ENCODE measurements at places on chromosomes 3 and 15. TPM values are rescaled to one million over a fixed set of nuclear protein-coding genes. Genes with fewer than 3 reads are reported as not detected.

DNA sequence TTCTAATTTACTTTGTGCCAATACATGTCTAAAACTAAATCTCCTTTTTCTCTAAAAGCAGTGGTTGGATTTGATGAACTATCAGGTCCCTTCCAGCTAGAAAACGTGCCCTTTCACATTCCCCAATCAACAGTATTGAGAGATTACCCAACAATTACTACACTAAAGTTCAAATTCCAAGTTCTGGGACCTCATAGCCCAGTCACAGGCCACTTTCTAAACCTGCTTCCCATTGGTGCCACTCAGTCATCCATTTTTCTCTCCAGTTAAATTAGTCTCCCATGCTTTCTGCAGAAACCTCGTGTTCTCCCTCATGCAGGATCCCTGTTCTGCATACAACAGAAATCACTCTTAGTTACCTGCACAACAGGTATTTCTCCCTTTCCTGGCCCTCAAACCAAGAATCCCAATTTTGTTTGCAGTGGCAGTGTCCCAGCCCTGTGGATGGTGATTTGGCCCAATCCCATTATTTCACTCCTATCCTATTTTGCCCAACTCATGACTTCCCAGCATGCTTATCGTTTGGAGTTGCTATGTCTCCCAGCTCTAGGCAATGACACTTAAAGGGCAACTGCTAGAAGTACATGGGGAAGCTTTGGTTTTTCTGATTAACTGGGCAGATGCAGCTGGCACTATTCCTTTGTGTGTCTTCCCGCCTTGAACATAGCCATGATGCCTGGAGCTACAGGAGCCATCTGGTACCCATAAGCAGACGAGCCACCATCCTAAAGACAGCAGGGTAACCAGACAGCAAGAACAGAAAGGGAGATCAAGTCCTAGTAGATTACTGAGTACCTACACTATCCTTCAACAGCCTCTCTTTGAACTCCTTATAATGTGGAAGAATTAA is 224.2 kb downstream of the MINAR1 start:
- no peaks in the 10 kb centered on the region for H3K36me3 ChIP-seq
- H3K27ac ChIP-seq = no peak overlapping the region
- no peaks in the 10 kb centered on the region for H3K4me1 ChIP-seq
- no peak overlapping the region for H3K4me3 ChIP-seq
- DNase-seq = no peak
- no peaks in the 10 kb centered on the region for H3K27me3 ChIP-seq

DNA sequence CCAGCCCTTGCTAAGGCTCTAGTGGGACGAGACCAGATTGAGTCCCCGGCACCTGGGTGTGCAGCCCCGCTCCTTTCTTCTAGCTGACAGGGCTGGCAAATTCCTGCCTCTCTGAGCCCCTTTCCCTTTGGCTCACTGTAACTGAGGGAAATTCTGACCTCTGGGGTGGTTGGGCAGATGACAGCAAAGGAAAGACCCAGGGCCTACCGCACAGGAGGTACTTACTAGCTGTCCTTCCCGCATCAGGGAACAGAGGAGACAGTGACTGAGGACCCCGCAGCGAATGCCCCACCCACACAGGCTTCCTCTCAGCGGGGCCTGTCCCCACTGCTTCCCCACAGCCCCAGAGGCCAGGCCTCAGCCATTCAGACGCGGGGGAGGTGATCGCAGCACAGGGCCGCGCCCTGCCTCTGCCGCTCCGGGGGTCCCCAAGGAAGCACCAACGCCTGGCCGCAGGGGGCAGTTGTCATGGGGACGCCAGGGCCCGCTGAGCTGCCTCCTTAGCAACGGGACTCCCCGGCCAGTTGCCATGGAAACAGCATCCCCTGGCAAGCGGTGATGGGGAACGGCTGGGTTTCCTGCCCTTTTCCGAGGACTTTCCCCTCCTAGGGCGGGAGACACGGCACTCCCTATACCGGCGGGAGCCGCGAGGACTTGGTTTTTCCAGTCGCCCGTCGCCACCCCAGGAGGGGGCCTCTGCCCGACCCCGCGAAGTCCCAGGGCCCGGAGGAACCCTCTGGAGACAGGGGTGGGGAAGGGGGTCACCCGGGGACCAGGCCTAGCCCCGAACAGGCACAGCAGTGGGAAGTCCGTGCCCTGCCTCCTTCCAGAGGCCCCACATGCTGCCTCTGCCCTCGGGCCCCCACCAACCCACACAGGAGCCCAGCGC is 50.1 kb downstream of the HCN4 start:
- H3K4me3 ChIP-seq = no peak overlapping the region
- H3K4me1 ChIP-seq = no peaks in the 10 kb centered on the region
- no peaks in the 10 kb centered on the region for H3K27me3 ChIP-seq
- DNase-seq = peak; percentile 65

DNA sequence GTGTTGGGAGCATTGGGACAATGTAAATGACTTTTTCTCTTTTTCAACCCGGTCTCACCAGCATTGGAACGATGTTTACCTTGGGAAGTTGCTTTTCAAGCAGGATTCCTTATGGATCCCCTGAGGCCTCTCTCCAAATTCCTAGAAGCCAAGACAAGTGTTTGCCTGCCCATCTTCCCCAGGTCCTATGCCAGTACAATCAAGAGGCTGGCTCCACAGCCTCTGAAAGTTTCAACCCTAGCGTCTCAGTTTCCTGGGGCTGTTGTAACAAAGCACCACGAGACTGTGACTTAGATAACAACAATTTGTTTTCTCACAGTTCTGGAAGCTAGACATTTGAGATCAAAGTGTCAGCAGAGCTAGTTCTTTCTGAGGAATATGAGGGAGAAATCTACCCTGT is 347.2 kb upstream of the UMPS start:
- H3K27ac ChIP-seq = no peak overlapping the region
- H3K4me1 ChIP-seq = peaks cover 31% of the 10 kb centered on the region
- no peak overlapping the region for H3K4me3 ChIP-seq

- no peaks in the 10 kb centered on the region for H3K4me1 ChIP-seq
- no peaks in the 10 kb centered on the region for H3K36me3 ChIP-seq
- no peaks in the 10 kb centered on the region for H3K27me3 ChIP-seq
These were observed 10.9 kb upstream of the GOLGA8B start for GRCh38 chr15:34594361-34594760.

DNA sequence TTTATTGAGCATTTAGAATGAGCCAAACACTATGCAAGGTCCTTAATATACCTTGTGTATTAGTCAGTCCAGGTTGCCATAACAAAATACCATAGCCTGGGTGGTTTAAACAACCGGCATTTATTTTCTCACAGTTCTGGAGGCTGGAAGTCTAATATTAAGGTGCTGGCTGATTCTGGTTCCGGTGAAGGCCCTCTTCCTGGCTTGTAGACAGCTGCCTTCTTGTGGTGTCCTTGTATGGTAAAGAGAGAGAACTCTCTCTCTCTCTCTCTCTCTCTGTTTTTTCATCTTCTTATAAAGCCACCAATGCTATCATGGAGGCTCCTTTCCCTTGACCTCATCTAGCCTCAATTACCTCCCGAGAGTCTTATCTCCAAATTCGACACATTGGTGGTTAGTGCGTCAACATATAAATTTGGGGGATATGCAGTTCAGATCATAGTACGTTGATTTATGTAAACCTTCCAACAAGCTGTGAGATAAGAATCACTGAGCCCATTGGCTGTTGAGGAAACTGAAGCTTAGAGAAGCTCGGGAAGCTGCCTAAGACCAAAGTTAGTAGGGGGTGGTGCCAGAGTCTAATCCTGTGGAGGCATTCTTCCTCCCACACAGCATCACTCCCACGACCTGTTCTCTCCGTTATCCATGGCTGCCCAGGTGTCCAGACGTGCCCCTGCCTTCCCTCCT is 298.0 kb upstream of the PROK2 start:
- no peak overlapping the region for H3K27ac ChIP-seq
- no peak for DNase-seq
- H3K36me3 ChIP-seq = no peaks in the 10 kb centered on the region
- peaks cover 8% of the 10 kb centered on the region for H3K4me1 ChIP-seq

CDC25A gene
- 0.52 TPM for total RNA-seq

GRCh38 chr3:98521897-98522543 is 682 bp downstream of the CLDND1 start:
- no peaks in the 10 kb centered on the region for H3K27me3 ChIP-seq
- no peak for DNase-seq
- no peaks in the 10 kb centered on the region for H3K36me3 ChIP-seq
- peak overlapping the region; percentile 92 for H3K4me3 ChIP-seq

All from aorta (tissue), 5 donors.